ENCODE measurements at places on chromosomes 11 and 22. TPM values are rescaled to one million over a fixed set of nuclear protein-coding genes. Genes with fewer than 3 reads are reported as not detected.

GRCh38 chr11:108518581-108518980 lies 20.4 kb upstream of the POGLUT3 start:
- H3K27me3 ChIP-seq: no peaks in the 10 kb centered on the region
- H3K36me3 ChIP-seq: peaks cover 4% of the 10 kb centered on the region
- H3K4me3 ChIP-seq: no peak overlapping the region
- no peak for DNase-seq
- no peaks in the 10 kb centered on the region for H3K4me1 ChIP-seq

- DNase-seq: no peak
- H3K27ac ChIP-seq: no peak overlapping the region
- no peaks in the 10 kb centered on the region for H3K4me1 ChIP-seq
- no peaks in the 10 kb centered on the region for H3K36me3 ChIP-seq
- H3K27me3 ChIP-seq: no peaks in the 10 kb centered on the region
- no peak overlapping the region for H3K4me3 ChIP-seq
These were observed 15.9 kb downstream of the OR51B4 start for GRCh38 chr11:5285703-5286340.

OR10A2 gene
- 0.13 TPM for polyA plus RNA-seq

DNA sequence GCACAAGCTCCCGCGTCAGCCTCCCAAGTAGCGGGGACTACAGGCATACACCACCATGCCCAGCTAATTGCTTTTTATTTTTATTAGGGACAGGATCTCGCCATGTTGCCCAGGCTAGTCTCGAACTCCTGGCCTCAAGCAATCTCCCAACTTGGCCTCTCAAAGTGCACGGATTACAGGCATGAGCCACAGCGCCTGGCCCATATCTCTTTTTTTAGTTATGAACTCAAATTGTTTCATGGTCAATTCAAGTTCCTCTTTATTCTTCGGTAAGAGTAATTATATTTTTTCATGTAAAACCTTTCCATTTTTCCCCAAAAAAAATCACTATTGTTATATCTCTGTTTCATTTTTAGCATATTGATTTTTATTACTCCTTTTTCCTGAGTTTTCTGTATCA lies 25.5 kb downstream of the FCHSD2 start:
- no peak for DNase-seq
- no peaks in the 10 kb centered on the region for H3K27me3 ChIP-seq
- H3K4me3 ChIP-seq: no peak overlapping the region
- H3K36me3 ChIP-seq: no peaks in the 10 kb centered on the region
- no peaks in the 10 kb centered on the region for H3K4me1 ChIP-seq

- no peak for DNase-seq
- no peaks in the 10 kb centered on the region for H3K27me3 ChIP-seq
- H3K4me3 ChIP-seq: no peak overlapping the region
- H3K4me1 ChIP-seq: no peaks in the 10 kb centered on the region
- H3K27ac ChIP-seq: no peak overlapping the region
These were observed 125.3 kb downstream of the FEZ1 start for GRCh38 chr11:125370561-125371389.

DNA sequence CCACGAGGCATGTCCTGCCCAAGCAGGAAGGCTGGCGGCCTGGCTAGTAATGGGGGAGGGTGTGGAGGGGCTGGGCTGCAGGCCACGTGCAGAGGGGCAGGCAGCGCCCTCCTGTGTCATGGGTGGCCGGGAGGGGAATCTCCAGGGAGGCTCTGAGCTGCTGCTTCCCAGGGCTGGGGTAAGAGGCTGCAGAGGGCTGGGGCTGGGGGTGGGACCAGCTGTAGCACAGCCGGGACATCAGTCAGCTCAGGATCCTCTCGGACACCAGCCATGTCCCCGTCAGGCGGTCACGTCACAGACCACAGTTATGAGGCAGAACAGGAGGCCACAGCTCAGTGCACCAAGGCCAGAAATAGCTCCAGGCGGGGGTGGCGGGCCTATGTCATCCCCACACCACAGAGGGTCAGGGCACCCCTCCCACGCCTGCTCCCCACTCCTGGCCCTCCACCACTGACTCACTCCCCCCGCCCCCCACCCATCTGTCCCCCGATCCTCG lies 21.1 kb downstream of the RTN4R start:
- no peaks in the 10 kb centered on the region for H3K36me3 ChIP-seq
- H3K27ac ChIP-seq: no peak overlapping the region
- H3K4me3 ChIP-seq: no peak overlapping the region
- H3K4me1 ChIP-seq: no peaks in the 10 kb centered on the region
- no peaks in the 10 kb centered on the region for H3K27me3 ChIP-seq
- no peak for DNase-seq

GRCh38 chr22:26763633-26764361 lies 106.4 kb downstream of the MIAT start:
- no peak for DNase-seq
- H3K4me1 ChIP-seq: no peaks in the 10 kb centered on the region
- no peaks in the 10 kb centered on the region for H3K27me3 ChIP-seq
- H3K36me3 ChIP-seq: no peaks in the 10 kb centered on the region

DNA sequence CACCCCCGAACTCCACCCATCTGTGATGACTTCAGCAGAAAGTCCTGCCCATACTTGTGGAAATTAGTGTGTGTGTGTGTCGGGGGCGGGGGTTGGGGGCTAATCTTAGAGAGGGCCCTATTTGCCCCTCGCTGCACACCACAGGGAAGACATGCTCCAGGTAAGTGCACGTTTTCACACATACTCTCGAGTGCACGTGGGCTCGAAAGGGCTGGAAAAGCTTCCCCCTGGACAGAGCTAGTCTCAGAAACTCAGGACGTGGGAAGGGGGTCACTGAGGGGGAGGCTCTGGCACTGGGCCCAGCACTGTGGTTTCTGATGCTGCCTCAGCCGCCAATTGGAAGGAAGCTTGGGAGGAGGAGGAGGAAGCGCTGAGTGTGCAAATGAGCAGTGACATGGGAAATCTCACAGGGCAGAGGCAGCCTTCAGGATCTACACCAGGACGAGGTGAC lies 40.7 kb upstream of the CD82 start:
- no peak overlapping the region for H3K4me3 ChIP-seq
- DNase-seq: no peak
- H3K27ac ChIP-seq: no peak overlapping the region

DNA sequence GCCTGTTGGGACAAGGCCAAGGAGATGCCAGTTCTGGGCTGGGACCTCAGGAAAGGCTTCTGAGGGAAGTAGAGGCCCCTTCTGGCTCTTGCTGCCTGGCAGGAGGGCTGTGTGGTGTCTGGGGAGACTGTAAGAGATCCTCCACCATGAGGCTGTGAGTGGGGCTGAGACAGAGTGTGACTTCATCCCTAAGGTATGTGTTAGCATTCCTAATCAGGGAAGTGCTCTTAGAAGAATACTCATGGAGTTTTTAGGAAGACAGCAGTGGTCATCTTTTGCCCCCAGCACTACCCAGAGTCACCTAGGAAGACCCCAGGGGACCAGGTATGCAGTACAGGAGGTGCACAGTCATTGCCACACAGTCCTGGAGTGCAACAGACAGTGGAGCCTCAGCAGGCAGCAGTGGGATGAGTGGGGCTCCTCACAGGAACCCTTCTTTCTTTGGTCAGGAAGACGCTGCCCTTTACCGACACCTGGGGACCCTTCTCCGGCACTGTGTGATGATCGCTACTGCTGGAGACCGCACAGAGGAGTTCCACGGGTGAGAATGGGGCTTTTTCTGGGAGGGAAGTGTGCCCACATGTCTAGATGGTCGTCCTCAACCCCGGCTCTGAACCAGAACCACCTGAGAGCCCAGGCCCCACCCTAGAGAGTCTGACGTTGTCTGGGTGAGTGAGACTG lies 2.8 kb downstream of the RIC8A start:
- H3K4me3 ChIP-seq: no peak overlapping the region
- H3K27ac ChIP-seq: no peak overlapping the region
- no peaks in the 10 kb centered on the region for H3K27me3 ChIP-seq
- H3K36me3 ChIP-seq: no peaks in the 10 kb centered on the region
- DNase-seq: no peak

MFRP gene
- polyA plus RNA-seq: not detected

B3GAT1 gene
- not detected for polyA plus RNA-seq

TRIM49D1 gene
- not detected for polyA plus RNA-seq

DNA sequence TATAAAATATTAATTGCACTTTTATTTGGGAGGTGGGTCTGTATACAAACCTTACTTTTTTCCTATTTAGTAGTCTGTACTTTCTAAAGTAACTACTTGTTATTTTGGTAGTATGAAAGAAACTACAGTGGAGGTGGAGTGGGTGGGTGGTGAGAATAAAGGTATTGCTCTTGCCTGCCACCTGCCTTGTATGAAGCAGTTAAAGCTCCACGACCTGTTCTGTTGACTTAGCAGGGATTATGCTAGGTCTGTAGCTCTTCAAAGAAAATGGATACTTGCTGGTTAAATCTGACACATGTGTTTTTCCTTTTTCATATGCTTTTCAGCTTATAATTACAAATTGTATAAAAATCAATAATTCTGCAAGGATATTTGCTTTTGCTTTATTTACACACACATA lies 111.9 kb downstream of the EHF start:
- no peaks in the 10 kb centered on the region for H3K4me1 ChIP-seq
- H3K27me3 ChIP-seq: peaks cover 3% of the 10 kb centered on the region
- no peak overlapping the region for H3K27ac ChIP-seq
- no peaks in the 10 kb centered on the region for H3K36me3 ChIP-seq
- no peak overlapping the region for H3K4me3 ChIP-seq

DNA sequence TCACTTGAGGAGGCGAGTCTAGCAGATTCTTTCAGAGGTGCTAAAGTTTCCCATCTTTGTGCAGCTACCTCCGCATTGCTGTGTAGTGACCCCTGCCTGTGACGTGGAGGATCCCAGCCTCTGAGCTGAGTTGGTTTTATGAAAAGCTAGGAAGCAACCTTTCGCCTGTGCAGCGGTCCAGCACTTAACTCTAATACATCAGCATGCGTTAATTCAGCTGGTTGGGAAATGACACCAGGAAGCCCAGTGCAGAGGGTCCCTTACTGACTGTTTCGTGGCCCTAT lies 8.9 kb upstream of the SAMM50 start:
- DNase-seq: no peak
- no peaks in the 10 kb centered on the region for H3K27me3 ChIP-seq
- no peaks in the 10 kb centered on the region for H3K36me3 ChIP-seq
- no peak overlapping the region for H3K4me3 ChIP-seq
- H3K4me1 ChIP-seq: no peaks in the 10 kb centered on the region

TYR gene
- polyA plus RNA-seq: not detected

DNA sequence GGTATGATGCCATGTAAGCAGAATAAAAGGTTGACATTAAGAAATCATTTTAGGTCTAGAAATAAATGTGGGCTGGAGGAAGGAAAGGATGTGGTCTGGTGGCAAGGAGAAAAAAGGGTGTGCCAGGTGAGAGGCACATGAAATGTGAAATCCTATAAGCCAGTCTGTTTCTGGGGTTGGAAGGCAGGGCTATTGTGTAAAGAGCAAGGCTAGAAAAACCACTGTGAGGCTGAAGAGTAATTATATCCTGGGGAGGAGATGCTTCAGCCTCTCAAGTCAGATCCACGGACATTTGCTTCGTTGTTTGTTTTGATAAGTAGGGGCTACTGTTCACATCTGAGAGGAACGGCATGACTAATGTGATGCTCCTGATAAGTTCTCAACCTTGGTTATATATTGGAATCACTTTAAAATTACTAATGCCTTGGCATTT lies 77.5 kb upstream of the CTSC start:
- no peaks in the 10 kb centered on the region for H3K4me1 ChIP-seq
- H3K36me3 ChIP-seq: no peaks in the 10 kb centered on the region

DNA sequence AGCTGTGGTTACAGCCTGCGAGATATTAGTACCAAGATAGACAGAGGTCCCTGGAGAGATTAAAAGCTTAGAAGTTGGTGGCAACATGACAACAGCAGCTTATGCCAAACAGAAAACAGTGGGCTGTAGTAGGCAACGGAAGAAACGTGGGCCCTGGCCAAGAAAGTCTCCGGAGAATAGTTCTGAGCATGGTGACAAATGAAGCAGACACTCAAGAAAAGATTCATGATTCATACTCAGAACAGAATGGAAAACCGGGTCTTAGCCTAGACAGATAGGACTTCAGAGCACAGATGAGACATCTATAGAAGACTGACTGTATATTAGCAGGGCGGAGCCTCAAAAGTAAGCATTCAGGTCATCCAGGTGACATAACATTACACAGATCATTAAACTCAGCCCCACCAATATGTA lies 727.4 kb downstream of the ETS1 start:
- no peaks in the 10 kb centered on the region for H3K4me1 ChIP-seq
- no peak for DNase-seq
- no peaks in the 10 kb centered on the region for H3K27me3 ChIP-seq
- no peak overlapping the region for H3K4me3 ChIP-seq
- no peak overlapping the region for H3K27ac ChIP-seq
- H3K36me3 ChIP-seq: no peaks in the 10 kb centered on the region

- H3K27me3 ChIP-seq: no peaks in the 10 kb centered on the region
- no peaks in the 10 kb centered on the region for H3K36me3 ChIP-seq
- H3K27ac ChIP-seq: no peak overlapping the region
- no peak for DNase-seq
These were observed 32.6 kb upstream of the SLC6A5 start for GRCh38 chr11:20566591-20567434.

DNA sequence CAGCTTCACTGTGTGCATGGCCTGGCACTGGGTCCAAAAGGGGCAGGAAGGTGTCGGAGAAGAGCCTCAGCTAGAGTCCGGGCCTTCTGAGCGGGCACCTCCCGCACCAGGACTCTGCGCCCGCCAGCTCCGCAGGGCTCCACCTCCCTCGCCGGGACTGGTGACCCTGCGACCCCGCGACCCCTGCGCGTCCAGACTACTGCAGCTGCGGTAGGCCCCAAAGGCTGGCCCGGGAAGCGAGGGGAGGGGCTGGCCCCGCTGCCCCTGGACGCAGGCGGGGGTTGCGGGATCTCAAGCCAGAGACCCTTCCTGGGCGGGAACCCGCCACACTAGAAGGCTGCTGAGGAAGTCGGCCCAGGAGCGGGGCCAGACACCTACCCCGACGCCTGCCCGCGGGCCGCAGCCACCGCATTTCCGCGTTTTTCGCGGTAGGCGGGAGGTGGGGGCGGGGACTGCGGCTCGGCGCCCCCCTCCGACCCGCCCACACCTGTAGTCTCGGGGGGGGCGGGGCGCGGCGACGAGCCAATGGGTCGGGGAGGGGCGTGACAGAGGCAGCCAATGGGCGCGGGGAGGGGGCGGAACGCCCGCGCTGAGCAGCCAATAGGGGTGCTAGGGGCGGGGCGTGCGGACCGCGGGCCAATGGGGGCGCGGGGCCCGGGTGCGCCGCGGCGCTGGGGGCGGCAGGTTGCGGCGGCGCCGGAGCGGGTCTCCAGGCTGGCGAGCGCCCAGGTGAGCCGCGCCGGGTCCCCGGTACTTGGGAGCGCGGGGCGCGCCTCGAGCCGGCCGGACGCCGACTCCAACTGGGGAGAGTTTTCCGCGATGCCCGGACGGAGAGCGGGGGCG lies at the start of the genes LMNTD2 and RASSF7:
LMNTD2 (minus strand) TSS at position 434 of the 843 bp plus-strand sequence; CDS start at position 412, 22 bp downstream.
RASSF7 (plus strand) TSS at position 666 of the 843 bp plus-strand sequence. CDS start 799 bp downstream, outside the sequence.
- H3K36me3 ChIP-seq: no peaks in the 10 kb centered on the region
- H3K4me3 ChIP-seq: peak within 1 kb of the TSS; percentile 41
- H3K4me1 ChIP-seq: no peaks in the 10 kb centered on the region
- no peaks in the 10 kb centered on the region for H3K27me3 ChIP-seq
- DNase-seq: peak; percentile 93
